ENCODE measurements at places on chromosomes 1 and 21.

DNA sequence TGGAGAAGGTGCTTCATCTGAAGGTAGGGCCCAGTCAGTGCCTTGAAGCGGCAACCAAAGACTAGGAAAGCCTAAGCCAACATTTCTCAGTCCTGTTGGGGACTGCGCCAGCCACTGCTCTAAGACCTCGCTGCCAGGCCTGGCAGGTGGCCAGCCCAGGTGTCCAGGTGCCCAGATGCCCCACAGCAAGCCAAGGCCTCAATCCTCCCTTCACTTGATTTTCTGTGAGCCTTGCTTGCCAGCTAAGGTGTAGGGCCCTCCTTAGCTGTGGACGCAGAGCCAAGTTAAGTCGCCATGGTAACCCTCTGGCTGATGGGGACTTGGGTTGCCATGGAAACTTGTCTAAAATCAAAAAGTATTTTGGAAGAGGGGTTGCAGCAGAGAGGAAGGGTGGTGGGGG lies 135.0 kb downstream of the NAV1 start:
- no peak for DNase-seq

GRCh38 chr1:3168678-3169077 lies 99.7 kb downstream of the PRDM16 start:
- DNase-seq = no peak

DNA sequence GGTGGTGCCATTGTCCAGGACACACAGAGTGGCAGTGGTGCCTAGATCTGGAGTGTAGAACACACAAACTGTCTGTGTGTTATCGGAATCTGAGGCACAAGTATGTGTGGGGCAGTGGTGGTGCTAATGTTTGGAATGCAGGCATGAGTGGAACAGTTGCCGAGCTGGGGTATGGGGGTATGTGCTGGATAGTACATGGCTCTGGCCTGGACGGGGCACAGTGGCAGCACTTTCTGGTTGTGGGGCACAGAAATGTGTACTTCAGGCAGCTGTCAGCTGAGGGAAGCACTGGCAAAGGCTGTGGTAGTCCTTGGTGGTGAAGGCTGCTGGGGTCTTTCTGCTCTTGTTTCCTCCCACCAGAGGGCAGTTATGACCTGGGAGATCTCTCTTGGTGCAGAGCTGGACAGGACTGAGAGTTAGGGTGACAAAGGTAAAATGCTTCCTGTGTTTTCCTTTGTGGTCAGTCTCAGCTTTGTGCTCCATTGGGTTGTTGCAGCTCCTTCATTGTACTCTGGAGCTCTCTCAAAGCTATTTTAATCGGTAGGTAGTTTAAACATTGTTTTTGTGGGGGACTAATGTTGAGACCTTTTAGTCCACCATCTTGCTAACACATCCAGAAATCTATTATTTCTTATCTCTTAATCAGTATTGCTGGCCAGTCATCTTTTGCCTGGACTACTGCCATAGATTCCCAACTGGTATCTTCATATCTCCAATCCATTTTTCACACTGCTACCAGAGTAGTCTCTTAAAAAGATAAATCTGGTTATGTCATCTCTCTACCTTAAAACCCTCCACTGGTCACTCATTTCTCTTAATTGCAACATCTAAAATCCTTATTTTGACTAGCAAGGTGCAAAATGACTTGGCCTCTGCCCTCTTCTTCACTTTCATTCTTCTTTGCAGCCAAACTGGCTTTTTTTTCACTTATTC lies 83.9 kb upstream of the NBPF4 start:
- DNase-seq = no peak

DNA sequence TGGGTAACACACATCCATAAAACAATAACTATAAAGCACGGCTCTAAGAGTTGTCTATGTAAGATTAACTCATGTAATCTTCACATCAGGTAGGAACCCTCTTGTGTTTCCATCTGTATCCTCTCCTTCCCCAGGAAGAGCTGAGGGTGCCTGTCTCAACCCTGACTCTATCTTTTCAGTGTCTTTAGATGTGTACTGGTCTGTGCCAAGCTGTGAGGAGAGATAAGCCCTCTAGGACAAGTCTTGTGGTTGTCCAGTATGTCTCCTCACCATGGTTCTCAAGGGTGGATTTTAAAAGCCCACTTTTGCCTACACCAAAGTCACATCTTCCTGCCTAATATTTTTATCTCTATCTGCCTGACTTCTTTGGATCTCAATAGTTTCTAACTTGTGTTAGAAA lies 300.1 kb downstream of the KCNT2 start:
- no peak for DNase-seq

- no peak for DNase-seq
Observed at GRCh38 chr1:206742719-206743383, 27.7 kb upstream of the IL19 start.

GRCh38 chr1:110340207-110340468 lies 961 bp downstream of the RBM15 start:
- DNase-seq = no peak

- DNase-seq = no peak
Observed at GRCh38 chr1:150472601-150473200, 14.5 kb upstream of the TARS2 start.
